NCI-H187 treated with DMSO at 0.1 percent for 48 hours (cell line): ENCODE measurements at places on chromosomes 1 and 21.

DNA sequence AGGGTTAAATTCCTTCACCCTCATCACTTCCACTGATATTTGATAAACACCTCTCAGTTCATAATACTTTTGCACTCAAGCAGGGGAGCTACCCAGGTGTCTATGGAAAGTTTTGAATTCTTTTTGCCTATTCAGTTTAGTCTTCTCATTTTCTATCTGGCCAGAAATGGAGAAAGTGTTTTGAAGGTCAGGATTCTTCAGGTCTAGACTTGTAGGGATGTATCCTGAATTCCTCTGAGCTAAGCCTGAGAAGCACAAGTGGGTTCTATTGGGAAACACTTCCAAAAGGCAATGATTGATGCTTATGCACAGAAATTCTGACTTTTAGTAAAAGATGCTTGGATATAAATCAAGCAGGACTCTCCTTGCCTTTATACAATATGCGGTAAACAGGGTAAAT lies 217.8 kb upstream of the HOOK1 start:
- no peak for DNase-seq

GRCh38 chr1:226001963-226002666 lies 3.0 kb upstream of the SDE2 start:
- DNase-seq: no peak

DNA sequence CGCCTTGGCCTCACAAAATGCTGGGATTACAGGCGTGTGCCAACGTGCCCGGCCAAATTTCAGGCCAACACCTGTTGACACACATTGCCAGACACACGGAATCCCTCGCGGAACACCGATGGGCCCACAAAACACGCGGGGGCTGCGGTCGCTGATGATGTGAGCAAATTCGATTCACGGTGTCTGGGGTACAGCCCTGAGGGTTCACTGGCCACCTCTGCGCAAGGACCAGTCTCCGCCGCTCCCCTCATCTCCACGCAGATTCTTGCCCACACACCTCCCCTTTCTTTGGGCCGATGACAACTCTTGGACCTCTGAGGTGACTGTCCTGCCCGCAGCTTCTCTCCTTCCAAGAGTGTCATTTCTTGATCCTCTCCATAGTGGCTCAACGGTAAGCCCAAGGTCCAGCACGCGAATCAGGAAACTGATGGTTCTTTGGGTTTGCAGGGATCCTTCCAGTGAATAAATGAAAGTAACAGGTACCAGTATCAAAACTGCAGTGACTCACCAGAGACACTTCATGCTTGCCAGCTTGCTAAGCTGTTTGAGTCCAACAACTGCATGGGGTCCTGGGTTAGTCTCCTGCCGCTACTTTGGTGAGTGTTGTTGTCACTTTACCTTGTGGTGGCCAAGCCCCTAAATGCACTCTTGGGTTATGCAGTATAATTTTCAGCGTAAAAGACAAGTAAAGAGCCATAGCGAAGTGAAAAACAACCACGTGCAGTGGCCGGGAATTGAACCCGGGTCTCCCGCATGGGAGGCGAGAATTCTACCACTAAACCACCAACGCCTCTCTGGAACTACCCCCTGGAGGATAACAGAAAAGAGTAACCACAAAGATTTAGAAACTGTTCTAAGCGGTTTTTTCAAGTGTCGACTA lies 11.0 kb upstream of the RNU1-3 start:
- no peak for DNase-seq

DNA sequence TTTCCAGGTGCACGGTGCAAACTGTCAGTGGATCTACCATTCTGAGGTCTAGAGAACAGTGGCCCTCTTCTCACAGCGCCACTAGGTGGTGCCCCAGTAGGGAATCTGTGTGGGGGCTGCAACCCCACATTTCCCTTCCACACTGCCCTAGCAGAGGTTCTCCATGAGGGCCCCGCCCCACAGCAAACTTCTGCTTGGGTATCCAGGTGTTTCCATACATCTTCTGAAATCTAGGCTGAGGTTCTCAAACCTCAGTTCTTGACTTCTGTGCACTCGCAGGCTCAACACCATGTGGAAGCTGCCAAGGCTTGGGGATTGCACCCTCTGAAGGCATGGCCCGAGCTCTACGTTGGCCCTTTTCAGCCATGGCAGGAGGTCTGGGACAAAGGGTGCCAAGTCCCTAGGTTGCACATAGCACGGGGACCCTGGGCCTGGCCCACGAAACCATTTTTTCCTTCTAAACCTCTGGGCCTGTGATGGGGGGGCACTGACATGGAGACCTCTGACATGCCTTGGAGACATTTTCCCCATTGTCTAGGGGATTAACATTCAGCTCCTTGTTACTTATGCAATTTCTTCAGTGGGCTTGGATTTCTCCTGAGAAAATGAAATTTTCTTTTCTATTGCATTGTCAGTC lies 10.0 kb downstream of the HS2ST1 start:
- DNase-seq: no peak

DNA sequence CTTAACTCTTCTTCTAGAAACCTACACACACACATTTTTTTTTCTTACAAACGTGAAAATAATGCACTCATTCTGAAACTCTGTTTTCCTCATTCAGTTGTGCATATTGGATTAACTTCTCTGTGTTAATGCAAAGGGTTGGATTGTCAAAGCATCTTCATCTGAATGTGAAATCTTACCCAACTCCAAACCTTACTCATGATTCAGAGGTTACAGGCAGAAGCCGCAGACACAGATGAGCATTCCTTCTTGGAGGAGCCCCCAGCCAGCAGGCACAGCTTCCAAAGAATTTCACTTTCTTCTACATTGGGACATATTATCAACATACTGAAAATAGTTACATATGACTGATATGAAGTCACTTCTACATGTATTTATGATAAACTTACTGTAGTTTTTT lies 15.7 kb downstream of the PATJ start:
- no peak for DNase-seq

DNA sequence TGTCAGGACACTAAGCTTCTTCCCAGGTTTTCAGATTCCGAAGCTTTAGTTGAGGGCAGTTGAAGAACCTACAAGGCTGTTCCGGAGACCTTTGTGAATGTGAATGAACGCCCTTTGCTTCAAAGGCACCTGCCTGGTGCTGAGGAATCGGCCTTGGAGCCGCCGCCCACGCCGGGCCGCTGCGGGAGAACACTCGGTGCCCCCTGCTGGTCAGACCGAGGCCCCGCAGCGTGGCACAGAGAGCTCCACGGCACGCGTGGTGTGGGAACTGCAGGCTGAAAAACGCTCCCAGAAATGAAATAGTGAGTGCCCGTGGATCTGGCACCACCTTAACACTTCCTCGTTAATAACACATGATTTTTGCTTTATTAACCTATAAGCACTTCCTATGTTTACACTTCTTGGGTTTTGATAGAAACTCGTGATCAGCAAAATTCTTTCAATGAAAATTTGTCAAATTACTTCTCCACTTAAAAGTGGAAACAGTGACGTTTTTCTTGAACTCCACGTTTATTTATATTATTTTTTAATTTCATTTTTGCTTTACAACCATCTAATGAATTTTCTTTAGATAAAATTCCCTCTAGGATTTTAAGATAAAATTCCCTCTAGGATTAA lies 460.6 kb downstream of the DSCAM start:
- no peak for DNase-seq

- peak; percentile 36 for DNase-seq
Observed at GRCh38 chr1:66242646-66243547, 291.1 kb upstream of the SGIP1 start.

DNA sequence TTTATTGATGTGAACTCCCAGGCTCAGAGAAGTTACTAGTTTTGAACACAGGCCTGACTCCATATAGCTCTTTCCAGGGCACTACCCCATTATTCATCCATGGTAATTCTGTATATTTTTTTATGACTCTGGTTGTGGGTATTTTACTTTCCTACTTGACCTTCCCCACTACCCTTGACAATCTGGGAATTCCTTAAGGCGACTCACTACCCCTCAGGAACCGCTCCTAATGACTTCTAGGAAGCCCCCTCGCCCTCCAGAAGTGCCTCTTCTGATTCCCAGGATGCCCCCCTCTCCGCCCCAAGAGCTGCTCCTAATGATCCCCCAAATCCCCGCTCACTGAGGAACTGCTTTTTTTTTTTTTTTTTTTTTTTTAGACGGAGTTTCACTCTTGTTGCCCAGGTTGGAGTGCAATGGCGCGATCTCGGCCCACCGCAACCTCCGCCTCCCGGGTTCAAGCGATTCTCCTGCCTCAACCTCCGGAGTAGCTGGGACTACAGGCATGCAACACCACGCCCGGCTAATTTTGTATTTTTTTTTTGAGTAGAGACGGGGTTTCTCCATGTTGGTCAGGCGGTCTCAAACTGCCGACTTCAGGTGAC lies 972 bp upstream of the KDM4A start:
- no peak for DNase-seq
